ENCODE measurements at places on chromosomes 7 and 10. TPM values are rescaled to one million over a fixed set of nuclear protein-coding genes. Genes with fewer than 3 reads are reported as not detected.
A peak's percentile ranks its signal among the peaks of the same experiment; 100 is the strongest.

DNA sequence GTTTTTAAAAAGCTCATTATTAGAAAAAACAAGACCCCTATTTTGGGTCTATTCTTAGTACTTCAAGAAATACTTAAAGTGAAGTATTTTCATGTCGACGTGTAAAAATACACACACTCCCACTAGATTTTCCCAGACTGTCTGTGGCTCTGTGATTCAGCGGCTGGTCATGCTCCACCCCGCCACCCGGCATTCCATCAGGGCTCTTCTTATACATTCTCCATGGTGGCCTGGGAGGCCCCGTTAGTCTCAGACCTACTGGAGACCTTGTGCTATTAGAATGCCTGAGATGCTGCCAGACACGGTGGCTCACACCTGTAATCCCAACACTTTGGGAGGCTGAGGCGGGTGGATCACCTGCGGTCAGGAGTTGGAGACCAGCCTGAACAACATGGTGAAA, 13.1 kb downstream of the TECPR1 start:
- H3K27ac ChIP-seq: no peak overlapping the region
- H3K4me1 ChIP-seq: no peaks in the 10 kb centered on the region
- DNase-seq: no peak
- no peaks in the 10 kb centered on the region for H3K27me3 ChIP-seq

- H3K27me3 ChIP-seq: no peaks in the 10 kb centered on the region
- DNase-seq: no peak
- H3K4me1 ChIP-seq: no peaks in the 10 kb centered on the region
- no peaks in the 10 kb centered on the region for H3K36me3 ChIP-seq
- no peak overlapping the region for H3K27ac ChIP-seq
- H3K4me3 ChIP-seq: no peak overlapping the region
Measured at GRCh38 chr7:11625669-11626068, 206.3 kb downstream of the THSD7A start.

CCDC126 gene
- total RNA-seq: 9.7 TPM

GRCh38 chr10:122083478-122084025, 94.6 kb downstream of the TACC2 start:
- no peak overlapping the region for H3K27ac ChIP-seq
- H3K4me3 ChIP-seq: no peak overlapping the region
- no peaks in the 10 kb centered on the region for H3K4me1 ChIP-seq
- H3K36me3 ChIP-seq: no peaks in the 10 kb centered on the region
- H3K27me3 ChIP-seq: no peaks in the 10 kb centered on the region

CYP3A7 gene
- total RNA-seq: not detected

- no peak overlapping the region for H3K4me3 ChIP-seq
- H3K36me3 ChIP-seq: peaks cover 25% of the 10 kb centered on the region
- no peak overlapping the region for H3K27ac ChIP-seq
- H3K4me1 ChIP-seq: peaks cover 10% of the 10 kb centered on the region
Measured at GRCh38 chr10:101682172-101682825, 12.7 kb downstream of the FBXW4 start.

DNA sequence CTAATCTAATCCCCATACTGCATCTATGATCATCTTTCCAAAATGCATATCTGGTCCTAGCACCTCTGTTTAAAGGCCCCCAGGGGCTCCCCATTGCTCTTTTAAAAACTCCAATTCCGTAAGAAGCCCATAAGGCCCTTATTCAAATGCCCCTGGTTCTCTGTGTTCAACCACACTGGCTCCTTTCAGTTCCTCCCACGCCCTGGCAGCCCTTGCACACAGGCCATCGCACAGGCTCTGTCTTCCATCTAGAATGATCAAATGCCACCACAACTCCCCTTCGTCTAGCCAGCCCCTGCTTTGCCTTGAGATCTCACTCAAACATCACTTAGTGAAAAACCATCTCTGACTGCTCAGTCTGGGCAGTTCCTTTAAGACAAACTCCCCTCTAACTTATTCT, 112.9 kb upstream of the LYZL2 start:
- H3K36me3 ChIP-seq: peaks cover 4% of the 10 kb centered on the region
- DNase-seq: no peak
- H3K4me3 ChIP-seq: no peak overlapping the region
- no peaks in the 10 kb centered on the region for H3K27me3 ChIP-seq

DNA sequence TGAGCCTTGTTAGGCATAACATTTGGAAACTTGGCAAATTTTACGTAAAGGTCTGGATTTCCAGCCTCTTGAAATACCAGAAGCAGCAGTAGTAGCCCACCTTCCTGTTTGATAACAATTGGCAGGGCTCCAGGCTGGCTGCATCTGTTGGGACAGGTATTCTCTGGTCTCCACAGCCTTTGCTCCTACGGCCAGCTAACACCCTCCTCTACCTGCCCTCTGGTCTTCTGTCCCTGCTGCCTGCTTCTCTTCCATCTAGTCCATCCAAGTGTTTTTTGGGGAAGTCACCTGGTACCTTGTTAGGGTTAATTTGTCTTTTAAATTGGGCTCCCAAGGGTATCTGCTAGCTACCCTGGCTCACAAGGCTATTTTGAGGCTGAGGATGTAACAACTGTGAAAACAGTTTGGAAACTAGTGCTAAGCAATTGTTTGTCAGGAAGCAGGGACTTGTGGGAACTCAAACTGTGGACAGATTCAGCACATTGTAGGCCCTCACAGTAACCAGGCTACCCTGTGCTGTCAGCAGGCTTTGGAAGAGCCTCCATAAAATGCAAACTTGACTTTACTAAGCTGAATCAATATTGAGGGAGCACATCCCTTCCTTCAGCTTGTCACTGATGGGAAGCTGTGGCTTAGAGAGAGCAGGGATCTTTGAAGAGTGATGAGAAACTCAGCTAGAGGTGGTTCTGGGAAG, 8.5 kb downstream of the RPS24 start:
- peak overlapping the region; percentile 3 for H3K27ac ChIP-seq
- H3K4me1 ChIP-seq: peaks cover 65% of the 10 kb centered on the region
- no peak overlapping the region for H3K4me3 ChIP-seq
- peaks cover 56% of the 10 kb centered on the region for H3K36me3 ChIP-seq

DNA sequence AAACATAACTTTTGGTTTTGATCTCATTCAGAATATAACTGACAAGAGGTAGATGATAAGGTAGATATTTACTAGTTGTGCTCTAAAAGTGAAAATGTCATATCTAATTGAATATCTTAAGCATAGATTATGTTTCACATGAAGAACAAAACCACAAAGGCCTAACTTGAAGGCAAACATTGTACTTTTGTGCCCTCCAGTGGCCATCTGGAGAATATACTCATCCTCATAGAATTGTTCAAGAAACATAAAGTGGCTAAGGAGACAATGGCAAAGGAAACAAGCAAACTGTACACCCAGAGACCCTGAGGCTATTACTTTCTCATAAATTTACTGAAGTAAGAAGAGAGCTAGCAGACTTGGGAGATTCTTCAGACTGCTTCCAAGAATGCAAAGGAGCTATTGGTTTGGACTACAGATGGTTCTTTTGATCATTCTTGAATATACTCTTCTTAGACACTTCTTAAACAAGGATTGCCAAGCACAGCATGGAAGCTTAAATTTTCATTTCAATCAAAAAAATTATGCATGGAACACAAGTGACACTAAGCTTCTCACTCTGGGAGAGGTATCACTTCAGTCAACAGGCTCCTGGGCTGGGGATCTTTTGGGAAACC, 98.2 kb upstream of the DKK1 start:
- no peaks in the 10 kb centered on the region for H3K36me3 ChIP-seq
- no peak overlapping the region for H3K4me3 ChIP-seq
- DNase-seq: peak; percentile 31
- H3K27ac ChIP-seq: no peak overlapping the region
- no peaks in the 10 kb centered on the region for H3K27me3 ChIP-seq
- no peaks in the 10 kb centered on the region for H3K4me1 ChIP-seq

KIN gene
- total RNA-seq: 15.8 TPM

CYP3A4 gene
- total RNA-seq: not detected

TRPV6 gene
- total RNA-seq: not detected

NPSR1 gene
- not detected for total RNA-seq

FBXL13 gene
- total RNA-seq: 0.58 TPM

GRCh38 chr10:17109475-17110207, 20.0 kb downstream of the CUBN start:
- H3K4me3 ChIP-seq: no peak overlapping the region
- no peak overlapping the region for H3K27ac ChIP-seq
- no peaks in the 10 kb centered on the region for H3K27me3 ChIP-seq
- H3K4me1 ChIP-seq: no peaks in the 10 kb centered on the region
- no peak for DNase-seq
- H3K36me3 ChIP-seq: peaks cover 4% of the 10 kb centered on the region

SORCS1 gene
- total RNA-seq: not detected

LRIT1 gene
- total RNA-seq: not detected

DNA sequence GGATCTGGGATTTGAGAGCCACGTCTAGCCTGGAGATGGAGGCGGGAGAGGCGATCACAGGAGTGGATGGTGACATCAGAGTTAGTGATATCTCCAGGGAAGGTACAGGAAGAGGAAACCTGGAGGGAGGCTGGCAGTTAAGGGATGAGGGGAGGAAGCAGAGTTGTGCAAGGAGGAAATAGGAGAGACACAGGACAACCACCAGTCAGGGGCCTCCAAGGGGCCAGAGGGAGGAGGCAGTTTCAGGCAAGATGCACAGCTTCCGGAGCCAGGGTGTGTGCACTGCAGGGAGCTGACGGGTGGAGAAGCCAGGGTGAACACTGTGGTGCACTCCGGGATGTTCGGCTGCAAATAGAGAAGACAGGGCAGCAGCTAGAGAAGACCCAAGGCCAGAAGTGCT, 141.2 kb downstream of the GLI3 start:
- no peaks in the 10 kb centered on the region for H3K27me3 ChIP-seq
- no peak overlapping the region for H3K4me3 ChIP-seq
- no peaks in the 10 kb centered on the region for H3K4me1 ChIP-seq
- DNase-seq: no peak

DNA sequence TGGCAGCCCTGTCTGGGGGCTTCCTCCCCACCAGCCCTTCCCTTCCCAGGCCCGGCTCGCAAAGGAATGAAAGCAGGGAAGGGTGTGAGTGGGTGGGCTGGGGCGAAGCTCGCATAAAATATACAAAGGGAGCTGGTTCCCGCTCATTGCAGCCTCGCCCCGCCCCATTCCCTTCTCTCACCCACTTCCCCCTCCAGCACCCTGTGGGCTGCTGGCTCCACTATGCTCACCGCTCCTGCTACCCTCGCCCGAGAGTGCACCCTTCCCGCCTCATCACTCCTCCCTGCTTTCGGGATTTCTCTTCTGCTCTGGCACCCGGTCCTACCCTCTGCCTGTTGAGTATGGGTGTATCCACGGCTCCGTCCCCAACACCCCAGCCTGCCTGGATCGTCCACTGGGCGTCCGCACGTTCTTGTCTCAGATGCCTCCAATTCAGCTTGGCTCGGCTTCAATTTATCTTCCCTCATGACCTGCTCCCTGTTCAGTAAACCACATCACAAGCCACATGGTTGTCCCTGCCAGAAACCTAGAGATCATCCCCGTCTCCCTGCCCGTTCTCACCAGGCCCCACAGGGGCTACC, 14.4 kb upstream of the TTYH3 start:
- H3K27me3 ChIP-seq: peaks cover 8% of the 10 kb centered on the region
- H3K4me1 ChIP-seq: no peaks in the 10 kb centered on the region
- no peak for DNase-seq
- no peak overlapping the region for H3K27ac ChIP-seq

AKR1D1 gene
- not detected for total RNA-seq

MTERF1 gene
- total RNA-seq: 15.4 TPM

GRCh38 chr10:97319671-97320479, 804 bp downstream of the FRAT1 start:
- H3K27ac ChIP-seq: peak overlapping the region; percentile 69
- H3K4me3 ChIP-seq: peak overlapping the region; percentile 79
- H3K36me3 ChIP-seq: peaks cover 2% of the 10 kb centered on the region
- H3K27me3 ChIP-seq: peaks cover 4% of the 10 kb centered on the region

DNA sequence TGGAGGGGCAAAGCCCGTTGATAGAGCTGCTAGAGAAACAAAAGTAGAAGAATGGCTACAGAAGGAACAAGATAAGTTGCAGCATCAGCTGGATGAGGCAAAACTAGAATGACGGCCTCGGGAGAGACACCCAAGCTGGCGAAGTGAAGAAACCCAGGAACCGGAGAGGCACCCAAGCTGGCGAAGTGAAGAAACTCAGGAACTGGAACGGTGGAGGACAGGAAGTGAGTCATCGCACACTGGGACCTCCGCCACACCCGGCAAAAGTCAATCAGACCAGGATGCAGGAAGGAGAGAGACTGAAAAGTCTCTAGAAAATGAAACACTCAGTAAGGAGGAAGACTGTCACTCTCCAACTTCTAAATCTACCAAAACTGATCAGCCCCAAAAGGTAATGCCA, 133.0 kb upstream of the NEBL start:
- no peaks in the 10 kb centered on the region for H3K36me3 ChIP-seq
- no peak overlapping the region for H3K27ac ChIP-seq
- H3K4me3 ChIP-seq: no peak overlapping the region
- no peaks in the 10 kb centered on the region for H3K4me1 ChIP-seq
- DNase-seq: no peak

DNA sequence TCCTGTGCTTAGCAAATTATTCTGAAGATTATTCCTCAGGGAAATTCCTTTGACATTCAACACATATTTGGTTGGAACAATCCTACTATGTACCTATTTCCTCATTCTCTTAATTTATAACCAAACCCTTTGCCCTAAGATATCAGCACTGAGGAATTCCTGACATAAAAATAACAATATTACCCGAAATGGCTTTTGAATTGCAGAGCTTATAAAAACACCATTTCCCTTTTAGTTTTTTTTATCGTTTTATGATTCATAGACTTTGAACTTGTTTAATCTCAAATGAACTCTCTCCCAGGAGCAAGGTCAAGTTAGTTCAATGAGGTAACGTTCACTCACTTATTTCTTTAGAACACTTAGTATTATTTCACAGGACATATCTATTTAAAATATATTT, 7.7 kb upstream of the ABCB1 start:
- no peaks in the 10 kb centered on the region for H3K36me3 ChIP-seq
- H3K4me3 ChIP-seq: no peak overlapping the region
- DNase-seq: no peak
- H3K4me1 ChIP-seq: no peaks in the 10 kb centered on the region
- H3K27ac ChIP-seq: no peak overlapping the region
- H3K27me3 ChIP-seq: peaks cover 15% of the 10 kb centered on the region

NKX1-2 gene
- total RNA-seq: not detected

- H3K4me1 ChIP-seq: peaks cover 44% of the 10 kb centered on the region
- H3K27ac ChIP-seq: peak overlapping the region; percentile 38
- H3K36me3 ChIP-seq: peaks cover 46% of the 10 kb centered on the region
- no peak overlapping the region for H3K4me3 ChIP-seq
Measured at GRCh38 chr7:149023662-149024061, 4.6 kb downstream of the PDIA4 start.

ASAH2 gene
- 2.1 TPM for total RNA-seq

CLCN1 gene
- total RNA-seq: not detected

GRCh38 chr7:45129181-45129800, 17.8 kb upstream of the TBRG4 start:
- no peaks in the 10 kb centered on the region for H3K27me3 ChIP-seq
- H3K4me3 ChIP-seq: no peak overlapping the region
- H3K4me1 ChIP-seq: peaks cover 4% of the 10 kb centered on the region
- DNase-seq: no peak

DNA sequence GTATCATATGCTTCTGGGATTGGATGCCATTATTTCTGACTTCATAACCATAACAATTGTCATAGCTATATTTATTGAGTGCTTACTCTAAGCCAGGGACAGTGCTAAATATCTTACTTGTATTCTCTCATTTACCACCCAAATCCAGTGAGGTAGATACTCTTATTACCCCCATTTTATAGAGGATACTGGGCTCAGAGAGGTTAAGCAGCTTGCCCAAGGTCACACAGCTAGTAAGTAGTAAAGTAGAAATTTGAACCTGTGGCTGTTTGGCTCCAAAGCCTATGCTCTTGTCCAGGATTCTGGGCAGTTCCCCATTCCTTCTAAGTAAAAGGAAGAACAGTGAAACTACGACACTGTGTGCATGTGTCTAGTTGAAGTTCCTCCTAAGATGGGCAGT, 56.5 kb downstream of the COL13A1 start:
- peaks cover 5% of the 10 kb centered on the region for H3K27me3 ChIP-seq
- DNase-seq: no peak
- no peak overlapping the region for H3K27ac ChIP-seq

PBLD gene
- 1.4 TPM for total RNA-seq

NSMCE4A gene
- total RNA-seq: 54.7 TPM

Data from activated CD4-positive, alpha-beta memory T cell treated with anti-CD3 and anti-CD28 coated beads, Interleukin-2, amount 10 ng/mL, durations not matched to agents 7 days and 5 days (primary cell).